IPS-NIHi11 (cell line): ENCODE measurements at places on chromosomes 1 and 21.

- no peak for DNase-seq
Observed at GRCh38 chr1:201369209-201369608, 8.3 kb downstream of the TNNT2 start.

GRCh38 chr21:42411197-42411869 lies 7.6 kb downstream of the UBASH3A start:
- DNase-seq = peak; percentile 72

GRCh38 chr1:153113416-153113815 lies at the start of gene SPRR2F:
Gene SPRR2F (minus strand): TSS chr1:153113516. CDS start chr1:153112733, 783 bp downstream.
- no peak for DNase-seq

GRCh38 chr1:66570196-66570595 lies 36.2 kb downstream of the SGIP1 start:
- no peak for DNase-seq

DNA sequence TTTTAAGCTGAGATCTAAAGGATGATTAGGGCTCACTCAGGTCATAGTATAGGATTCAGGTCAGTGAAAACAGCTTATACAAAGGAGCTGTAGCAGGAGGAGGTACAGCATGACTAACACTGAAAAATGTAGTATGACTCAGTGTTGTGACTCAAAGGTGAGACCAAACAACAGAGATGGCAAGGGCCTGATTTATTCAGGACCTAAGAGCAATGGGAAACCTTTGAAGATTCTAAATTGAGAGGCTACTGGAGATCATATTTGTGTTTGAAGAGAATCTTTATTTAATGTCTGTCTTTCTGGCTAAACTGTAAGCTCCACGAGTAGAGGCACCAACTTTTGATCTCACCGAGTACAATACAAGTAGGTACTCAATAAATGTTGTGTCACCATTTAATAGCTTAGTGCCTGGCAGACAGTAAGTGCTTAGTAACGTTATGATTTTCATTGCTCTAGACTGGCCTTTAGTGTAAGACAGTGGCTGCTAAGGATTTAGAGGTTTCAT lies 43.5 kb downstream of the PRKAA2 start:
- peak; percentile 50 for DNase-seq

GRCh38 chr1:167276969-167277368 lies 56.3 kb downstream of the POU2F1 start:
- DNase-seq = no peak

GRCh38 chr1:37647281-37647680 lies 12.6 kb upstream of the RSPO1 start:
- no peak for DNase-seq

GRCh38 chr1:204299814-204300365 lies 59.8 kb downstream of the PLEKHA6 start:
- DNase-seq = no peak

GRCh38 chr1:204975568-204976235 lies 67.3 kb upstream of the CNTN2 start:
- DNase-seq = peak; percentile 92

DNA sequence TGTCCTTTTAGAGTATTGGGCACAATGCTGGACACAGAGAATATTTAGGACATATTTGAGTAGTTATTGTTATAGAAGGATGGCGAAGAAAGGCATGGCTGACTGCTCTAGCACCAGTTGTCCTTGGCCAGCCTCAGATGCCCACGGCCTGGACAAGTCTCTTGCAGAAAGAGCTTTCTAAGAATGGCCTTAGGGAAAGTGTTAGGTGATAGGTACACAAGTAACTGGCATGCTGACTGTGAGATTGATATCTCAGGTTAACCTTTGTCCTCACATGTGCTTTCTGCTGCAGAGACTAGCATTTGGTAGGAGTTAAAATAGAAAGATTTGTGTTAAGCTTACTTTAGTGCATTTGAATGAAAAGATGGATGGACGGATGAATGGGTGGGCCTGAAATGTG lies 10.1 kb downstream of the SFT2D2 start:
- no peak for DNase-seq

DNA sequence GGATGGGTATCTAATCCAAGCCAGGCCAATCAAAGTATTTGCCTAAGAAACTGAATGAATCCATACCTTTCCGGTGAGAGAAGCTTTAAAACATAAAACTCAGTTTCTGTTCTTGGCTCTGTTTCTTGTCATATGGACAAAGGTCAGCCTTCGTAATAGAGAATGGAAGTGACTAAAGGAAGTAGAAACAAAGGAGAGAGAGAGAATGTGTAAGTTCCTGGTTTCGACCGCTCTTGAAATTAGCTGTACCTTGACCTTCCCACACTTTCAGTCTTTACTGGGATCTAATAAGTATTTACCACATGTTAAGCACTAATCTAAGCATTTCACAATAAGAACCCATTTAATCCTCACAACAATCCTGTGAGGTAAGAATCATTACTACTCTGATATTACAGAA lies 19.6 kb upstream of the CLCA4 start:
- no peak for DNase-seq

DNA sequence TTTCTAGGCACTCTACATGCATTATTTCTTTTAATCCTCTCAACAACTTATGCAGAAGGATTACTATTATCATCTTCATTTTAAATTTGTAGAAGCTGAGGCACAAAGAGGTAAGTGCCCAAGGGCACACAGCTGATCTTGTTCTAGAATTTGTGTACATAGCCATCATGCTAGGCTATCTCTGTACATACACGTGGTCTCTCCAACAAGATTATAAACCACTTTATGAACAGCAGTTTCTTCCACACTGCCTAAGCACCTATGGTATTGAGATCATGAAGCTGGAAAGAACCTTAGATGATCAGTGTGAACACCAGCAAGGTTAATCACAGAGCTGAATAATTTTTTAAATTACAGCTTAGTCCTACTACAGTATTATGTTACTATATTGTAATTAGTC lies 28.9 kb downstream of the UCHL5 start:
- no peak for DNase-seq

- peak; percentile 75 for DNase-seq
Observed at GRCh38 chr1:21869620-21870121, 57.6 kb downstream of the LDLRAD2 start.

GRCh38 chr1:7517611-7518330 lies 253.3 kb upstream of the VAMP3 start:
- no peak for DNase-seq

GRCh38 chr1:57033222-57034001 lies 67.6 kb upstream of the C8B start:
- DNase-seq = no peak

DNA sequence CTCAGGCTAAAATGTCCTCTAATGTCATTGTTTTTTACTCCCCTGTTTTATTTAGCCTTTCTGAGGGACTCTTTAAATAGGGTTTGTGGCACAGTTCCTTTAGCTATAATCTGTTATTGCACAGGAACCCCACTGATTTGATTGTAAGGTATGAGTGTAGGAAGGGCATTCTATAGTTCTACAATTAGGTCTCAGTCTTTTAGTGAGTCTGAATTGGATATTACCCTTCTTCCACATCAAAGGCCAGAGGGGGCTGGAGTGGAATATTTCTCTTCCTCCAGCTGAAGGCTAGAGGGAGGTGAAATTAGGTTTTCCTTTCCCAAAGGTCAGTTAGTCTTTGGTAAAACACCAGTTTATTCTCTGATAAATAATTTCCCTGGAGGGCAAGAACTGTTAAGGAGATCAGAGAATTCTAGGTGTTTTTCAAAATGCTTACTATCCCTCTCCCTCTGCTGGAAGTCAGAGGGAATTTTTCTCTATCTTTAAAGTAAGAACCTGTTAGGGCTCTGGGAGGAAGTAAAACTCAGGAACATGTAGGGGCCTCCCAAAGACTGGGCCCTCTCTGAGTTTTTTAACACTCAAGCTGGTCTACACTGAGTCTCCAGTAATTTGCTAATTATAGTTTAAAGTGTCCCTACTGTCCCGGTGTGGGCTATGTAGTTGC lies 176.3 kb upstream of the ZNHIT6 start:
- DNase-seq = peak; percentile 47

GRCh38 chr1:1567891-1568291 lies 6.8 kb downstream of the SSU72 start:
- no peak for DNase-seq

- no peak for DNase-seq
Observed at GRCh38 chr1:190602325-190602724, 124.7 kb upstream of the BRINP3 start.

DNA sequence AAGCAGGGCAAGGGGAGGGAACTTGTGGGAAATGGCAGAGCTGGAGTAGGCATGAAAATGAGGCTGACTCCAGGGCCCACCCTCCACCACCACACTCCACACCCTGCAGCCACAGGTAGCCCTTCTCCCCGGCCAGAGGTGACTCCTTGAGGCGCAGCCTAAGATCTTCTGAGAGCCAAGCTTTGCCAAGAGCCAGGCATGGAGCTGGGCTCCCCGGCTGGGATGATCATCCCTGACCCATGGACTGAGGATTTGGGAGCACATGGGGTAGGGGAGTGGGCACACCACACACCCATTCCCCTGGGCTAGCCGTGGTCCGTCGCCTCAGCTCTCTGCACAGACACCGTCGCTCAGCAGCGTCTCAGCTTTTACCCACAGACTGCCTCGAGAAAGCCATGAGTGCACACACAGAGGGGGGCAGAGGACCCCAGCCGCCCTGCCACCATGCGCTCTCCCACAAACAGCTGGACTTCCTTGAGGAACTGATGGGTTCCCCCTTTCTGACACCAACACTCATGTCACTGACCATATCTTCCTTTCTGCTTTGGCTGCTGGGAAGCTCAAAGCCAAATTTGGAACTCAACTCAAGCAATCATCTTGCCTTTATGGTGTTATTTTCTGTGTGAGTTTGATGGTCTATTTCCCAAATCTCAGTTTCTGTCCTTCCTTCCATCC lies 123.6 kb upstream of the RUNX3 start:
- no peak for DNase-seq

DNA sequence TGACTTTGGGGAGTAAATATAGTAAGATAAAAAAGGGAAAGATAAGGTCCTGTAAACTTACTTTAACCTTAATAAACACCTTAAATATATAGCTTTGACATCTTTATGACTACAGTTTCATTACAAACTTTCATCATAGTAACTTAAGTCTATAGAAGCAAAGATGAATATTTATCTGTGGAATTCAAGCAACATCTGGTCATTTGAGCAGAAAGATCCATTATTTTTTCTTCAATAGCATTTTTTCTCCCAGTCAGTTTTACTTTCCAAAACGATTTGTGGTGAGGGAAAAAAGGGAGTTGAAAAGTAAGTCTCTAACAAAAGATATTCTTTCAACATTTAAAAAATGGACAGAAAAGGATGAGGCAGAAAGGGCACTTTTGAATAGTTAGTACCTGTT lies 69.0 kb downstream of the HMCN1 start:
- DNase-seq = no peak

GRCh38 chr1:204240233-204240632 lies 26.4 kb upstream of the GOLT1A start:
- no peak for DNase-seq

DNA sequence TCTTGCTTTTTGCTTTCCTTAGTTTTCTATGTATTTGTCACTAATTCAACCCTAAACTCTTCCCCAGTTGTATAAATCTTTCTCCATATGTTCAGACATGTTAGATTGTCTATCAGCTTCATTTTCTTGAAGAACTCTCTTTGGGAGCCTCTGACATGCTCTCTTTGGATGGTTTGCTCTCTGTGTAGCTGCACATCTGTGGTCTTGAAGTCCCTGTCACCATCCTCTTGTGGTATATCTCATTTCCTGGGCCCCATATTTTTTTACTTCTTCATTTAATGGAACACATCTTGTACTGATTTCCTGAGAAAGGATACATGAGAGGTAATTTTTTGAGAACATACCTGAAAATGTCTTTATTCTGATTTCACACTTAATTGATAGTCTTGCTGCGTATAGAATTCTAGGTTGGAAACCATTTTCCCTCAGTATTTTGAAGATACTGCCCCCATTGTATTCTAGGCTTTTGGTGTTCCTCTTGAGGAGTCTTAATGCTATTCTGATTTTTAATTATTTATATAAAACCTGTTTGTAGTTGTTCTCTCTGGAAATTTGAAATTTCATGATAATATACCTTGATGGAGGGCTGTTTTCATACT lies 72.6 kb downstream of the ST3GAL3 start:
- DNase-seq = no peak

- peak; percentile 91 for DNase-seq
Observed at GRCh38 chr1:207885129-207886032, 25.5 kb downstream of the CD34 start.

GRCh38 chr1:101205457-101205856 lies 31.4 kb upstream of the S1PR1 start:
- no peak for DNase-seq

GRCh38 chr1:8142955-8143629 lies 117.0 kb upstream of the ERRFI1 start:
- no peak for DNase-seq

DNA sequence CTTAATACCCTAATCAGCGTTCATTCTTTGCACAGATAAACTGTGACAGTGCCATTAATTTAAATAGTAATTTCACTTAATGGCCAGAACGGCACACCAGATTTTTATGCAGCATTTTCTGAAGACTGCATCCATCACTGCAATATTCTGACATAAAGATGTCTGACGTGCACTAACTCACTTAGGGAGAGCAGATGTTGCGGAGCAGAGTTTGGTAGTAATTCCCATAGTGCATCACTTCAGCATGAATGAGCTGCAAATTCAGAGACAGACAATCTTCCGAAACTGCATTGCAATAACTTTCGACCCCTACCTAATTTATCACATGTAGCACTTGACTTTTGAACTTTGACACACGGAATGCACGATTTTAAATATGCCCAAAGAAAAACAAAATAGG lies 225.3 kb downstream of the KCTD3 start:
- DNase-seq = no peak

- no peak for DNase-seq
Observed at GRCh38 chr1:146031476-146031875, 9.9 kb upstream of the HJV start.

GRCh38 chr1:156549390-156549789 lies 23.0 kb downstream of the IQGAP3 start:
- DNase-seq = no peak

DNA sequence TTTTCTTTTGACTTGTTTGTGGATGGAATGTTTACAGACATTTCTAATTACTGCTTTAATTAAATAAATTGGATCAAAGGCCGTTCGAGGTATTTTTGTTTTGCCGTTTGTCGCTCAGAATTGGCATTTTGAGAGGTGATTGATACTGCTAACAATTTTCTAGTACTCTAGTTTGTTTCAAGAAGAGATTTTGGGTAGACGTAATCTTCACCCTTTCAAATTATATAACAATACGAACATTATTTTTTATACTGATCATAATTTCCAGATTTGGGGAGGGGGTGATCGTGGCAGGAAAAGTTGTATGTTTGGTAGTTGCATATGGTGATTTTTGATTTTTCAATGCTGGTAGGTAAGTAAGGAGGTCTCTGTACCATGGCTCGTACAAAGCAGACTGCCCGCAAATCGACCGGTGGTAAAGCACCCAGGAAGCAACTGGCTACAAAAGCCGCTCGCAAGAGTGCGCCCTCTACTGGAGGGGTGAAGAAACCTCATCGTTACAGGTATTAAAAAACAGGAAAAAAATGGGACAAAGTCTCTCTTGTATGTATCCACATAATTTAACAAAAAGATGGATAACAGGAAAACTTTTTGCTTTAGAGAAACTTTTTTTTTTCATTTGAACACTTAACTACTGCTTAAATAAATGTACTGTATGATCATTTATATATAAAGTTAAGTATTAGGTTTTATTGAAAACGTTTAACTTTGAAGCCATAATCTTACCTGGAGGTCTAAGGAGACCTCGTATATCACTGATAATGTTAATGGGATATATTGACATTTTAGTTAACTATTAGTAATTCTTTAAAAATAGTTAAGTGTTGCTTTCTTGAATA lies 1.7 kb downstream of the H3-3A start:
- no peak for DNase-seq

GRCh38 chr1:22808186-22808675 lies 97.6 kb downstream of the EPHB2 start:
- no peak for DNase-seq
